Muscle of back (tissue), 13 donors: ENCODE measurements at places on chromosomes 1 and 21. TPM values are rescaled to one million over a fixed set of nuclear protein-coding genes. Genes with fewer than 3 reads are reported as not detected.
A peak's percentile ranks its signal among the peaks of the same experiment; 100 is the strongest.

DNA sequence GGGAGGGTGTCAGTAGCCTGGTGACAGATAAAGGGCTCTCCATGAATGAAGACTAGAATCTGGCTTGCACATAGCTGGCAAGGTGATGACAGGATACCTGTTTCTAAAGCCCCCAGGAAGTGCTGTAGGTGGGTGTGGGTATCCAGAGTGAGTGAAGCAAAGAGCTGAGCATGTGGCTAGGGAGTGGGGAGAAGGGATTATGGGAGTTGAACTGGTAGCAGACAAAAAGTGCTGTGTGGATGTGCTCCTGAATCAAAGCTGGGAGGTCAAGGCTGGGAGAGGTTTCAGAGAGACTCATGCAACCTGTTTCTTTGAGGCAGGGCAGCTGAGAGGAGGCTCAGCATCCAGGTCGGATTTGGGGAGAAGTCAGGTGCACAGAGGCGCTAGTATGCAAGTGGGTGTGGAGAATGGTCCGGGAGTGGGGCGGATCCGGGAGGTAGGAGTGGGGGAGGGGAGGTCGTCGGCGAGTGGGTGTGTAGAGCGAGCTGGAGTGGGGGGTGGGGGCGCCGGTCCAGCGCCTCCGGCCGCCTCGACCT is 600 bp downstream of the ASTN1 start:
- no peak for DNase-seq

DNA sequence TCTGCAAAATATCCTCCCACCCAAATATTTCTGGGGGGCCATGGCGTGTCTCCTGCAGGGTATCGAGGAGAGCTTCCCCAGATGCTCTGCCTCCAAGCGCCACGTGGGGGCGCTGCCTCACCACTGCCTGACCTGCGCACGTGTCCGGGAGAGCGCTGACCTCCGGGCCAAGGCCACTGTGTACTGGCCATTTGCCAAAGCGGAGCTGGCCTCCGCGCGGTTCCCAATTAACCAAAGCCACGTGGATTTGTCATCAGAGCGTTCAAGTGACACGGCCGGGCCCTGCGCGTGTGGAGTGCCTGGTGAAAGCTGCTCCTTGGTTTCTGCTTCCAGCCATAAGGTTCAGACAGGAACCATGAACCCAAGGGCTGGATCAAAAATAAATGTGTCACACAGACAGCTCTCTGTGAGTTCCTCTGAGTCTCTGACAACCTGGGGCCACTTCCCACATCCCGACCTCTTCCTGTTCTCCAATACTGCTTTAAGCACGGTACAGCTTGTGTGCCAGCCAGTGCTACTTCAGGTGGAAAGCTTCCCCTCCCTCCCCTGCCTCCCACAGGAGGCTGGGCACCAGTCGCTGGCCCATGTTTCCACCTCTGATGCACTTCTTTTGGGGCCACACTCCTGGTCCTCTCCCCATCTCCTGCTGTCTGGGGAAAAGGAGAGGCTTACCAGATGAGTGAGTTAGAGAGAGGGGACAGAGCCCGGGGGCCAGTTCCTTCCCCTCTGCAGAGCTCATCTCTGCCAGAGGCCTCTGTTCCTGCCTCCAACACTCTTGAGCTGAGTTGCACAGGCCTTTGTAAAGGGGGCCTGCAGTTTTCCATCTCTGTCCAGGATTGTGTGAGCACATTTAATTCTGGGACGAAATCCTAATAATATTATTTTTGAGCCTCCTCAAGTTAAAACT is 26.1 kb downstream of the ZP4 start:
- DNase-seq, result peak; percentile 48

PIK3C2B gene
- polyA plus RNA-seq, result 28.6 TPM

CLDN17 gene
- polyA plus RNA-seq, result not detected

DNA sequence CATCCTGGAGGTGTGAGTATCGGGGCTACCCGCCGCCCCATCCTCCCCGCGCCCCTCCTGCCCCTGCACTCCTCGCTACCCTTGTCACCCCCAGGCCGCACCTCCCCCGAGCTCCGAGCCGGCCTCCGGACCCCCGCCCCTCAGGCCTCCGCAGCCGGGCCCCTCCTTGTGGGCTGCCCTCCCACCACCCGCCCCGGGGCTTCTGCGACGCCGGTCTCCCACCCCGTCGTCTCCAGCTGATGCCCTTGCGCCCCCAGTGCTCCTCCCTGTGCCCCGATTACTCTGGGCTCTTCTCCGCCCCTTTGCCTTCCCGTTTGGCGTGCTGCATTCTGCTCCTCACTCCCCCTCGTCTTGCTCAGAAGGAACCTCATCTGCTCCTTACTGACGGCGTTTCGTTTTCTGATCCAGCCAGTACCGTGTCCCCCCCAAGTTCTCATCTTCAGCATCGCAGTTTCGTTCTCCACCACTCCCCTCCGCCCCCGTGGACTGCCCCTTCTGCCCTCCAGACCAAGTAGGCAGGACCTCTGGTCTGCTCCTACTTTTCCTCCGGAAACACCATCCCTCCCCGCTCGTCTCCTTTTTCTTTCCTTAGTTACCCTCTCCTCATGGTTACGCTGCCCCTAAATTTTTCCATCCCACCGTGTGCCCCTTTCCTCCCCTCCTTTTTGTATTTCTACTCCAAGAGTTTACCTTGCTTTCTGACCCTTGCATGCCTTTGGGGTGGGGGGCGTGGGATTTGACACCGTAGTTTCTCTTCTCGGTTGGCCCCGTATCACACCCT is 841 bp downstream of the SNX27 start:
- DNase-seq, result no peak

- no peak for DNase-seq
These were observed 54.1 kb downstream of the SERINC2 start for GRCh38 chr1:31467005-31467674.

DNA sequence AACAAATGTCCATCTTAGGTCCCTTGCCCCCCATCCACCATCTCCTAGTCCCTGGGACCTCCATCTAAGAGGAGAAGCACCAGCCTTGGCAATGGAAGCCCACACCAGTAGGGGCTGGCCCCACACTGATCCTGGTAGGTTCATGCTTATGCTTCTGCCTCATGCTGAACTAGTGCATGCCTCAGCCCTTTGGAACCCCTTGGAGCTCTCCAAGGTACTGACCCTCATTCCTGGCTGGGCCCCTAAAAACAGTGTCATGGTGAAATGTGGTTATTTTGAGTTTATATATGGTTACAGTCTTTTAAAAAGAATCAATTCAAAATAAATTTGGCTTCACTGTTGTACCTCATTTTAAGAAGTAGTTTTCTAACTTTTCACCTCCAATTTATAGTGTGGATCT is 108.3 kb downstream of the HIVEP3 start:
- peak; percentile 70 for DNase-seq

PAFAH2 gene
- polyA plus RNA-seq, result 68.3 TPM

DNA sequence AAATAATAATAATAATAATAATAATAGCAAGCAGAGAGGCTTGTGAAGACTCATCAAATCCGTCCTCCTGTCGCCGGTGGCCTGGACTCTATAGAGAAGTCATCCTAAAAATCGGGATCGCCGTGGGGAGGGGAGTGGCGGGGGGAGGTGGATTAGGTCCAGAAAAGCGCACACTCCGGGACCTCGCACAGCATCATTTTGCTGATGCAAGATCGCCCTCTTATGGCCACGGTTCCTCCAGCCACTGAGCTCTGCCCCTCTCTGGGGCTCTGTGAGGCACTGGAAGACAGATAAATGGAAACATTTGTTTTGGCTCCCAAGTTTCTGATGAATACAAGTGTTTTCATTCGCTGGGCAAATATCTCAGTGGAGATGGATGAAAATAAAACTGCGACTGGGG is 612.0 kb downstream of the MATN1 start:
- peak; percentile 14 for DNase-seq

THEM5 gene
- polyA plus RNA-seq, result 0.52 TPM

DNA sequence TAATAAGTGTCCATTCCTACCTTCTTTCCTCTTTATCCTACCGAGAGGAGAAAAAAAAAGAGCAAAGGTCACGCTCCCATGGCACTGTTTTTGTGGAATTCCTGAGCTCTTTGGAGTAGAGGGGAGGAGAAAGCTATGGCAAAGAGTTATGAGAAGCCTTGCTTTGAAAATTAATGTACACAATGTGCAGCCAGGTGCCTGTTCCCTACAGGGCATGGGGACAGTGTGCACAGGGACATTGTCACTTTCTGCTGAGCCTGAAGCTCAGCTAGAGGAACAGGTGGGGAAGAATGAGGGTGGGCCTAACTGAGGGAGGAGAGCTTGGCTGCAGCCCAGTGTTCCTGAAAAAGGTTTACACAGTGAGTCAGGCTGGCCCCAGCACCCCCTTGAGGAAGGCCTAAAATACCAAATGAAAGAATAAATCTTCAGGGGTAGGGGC is 66.1 kb downstream of the PLXNA2 start:
- DNase-seq, result no peak

- no peak for DNase-seq
These were observed 97.5 kb downstream of the CLEC20A start for GRCh38 chr1:178399177-178399728.

DNA sequence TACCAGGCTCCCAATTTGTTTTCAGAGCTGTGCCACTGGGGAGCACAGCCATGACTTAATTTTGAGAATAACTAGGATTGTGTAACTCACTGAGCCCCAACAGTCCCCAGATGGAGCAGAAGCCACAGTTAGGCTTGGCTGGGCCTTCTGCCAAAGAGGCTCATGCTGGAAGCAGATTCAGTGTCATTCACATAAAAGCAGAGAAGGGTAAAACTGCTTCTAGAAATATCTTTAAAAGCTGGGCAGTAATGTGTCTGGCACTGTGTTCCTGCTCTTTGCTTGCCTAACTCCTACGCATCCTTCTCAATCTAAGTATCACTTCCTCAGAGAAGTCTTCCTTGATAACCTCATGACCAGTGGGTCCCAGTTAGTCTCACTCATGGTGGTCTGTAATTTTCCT is 20.3 kb downstream of the STK40 start:
- no peak for DNase-seq

DNA sequence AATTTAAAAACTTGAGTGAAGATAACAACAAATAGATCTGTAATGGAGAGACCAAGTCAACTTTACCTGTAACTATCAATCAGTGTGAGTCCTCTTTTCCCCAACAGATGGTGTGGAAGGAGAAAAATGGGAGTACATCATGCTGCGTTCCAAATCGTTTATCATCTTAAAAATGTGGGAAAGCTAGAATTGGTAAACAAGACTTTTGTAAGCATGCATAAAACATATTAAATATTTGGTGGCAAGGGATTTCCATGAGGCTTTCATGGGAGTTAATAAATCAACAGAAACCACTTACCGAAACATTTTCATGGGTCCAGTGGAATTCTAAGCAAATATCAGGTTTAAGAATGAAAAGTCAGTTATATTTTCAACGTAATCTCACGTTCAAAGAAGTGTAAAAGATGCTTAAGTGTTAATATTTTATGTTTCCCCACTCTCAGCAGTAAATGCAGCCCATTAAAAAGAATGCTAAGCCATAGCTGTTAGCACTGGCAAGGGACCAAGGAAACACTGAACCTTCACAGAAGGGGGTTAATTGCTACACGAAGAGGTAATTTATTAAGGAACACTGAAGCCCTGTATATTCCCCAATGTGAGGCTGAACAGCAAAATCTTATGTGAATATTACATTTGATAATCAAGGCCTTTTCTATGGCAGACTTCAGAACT is 117.0 kb downstream of the ZC3H11B start:
- DNase-seq, result no peak

APOBEC4 gene
- polyA plus RNA-seq, result not detected

GRCh38 chr1:71565262-71565661 is 484.4 kb upstream of the ZRANB2 start:
- DNase-seq, result no peak
